Stimulated activated CD8-positive, alpha-beta memory T cell treated with anti-CD3 and anti-CD28 coated beads, Interleukin-4, amount 100 ng/mL, for 48 hours (primary cell): ENCODE measurements at places on chromosomes 7 and 10.

DNA sequence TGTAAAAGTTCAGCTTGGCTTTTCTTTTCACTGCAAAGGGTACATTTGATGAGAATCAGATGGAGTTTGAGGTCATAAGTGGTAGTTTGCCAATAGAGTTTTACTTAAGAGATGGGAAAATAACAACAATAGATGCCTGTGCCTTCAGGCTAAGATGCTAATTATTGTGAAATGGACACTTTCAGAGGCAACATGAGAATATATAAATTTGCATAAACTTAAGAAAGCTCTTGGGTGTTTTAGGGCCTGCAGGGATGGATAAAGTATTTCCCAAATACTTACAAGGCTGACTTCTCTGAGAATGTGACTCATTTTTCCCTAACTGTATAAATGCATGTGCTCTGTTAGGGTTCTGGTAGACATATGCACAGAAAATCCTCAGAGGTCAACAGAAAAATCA, 200.3 kb upstream of the SVIL start:
- DNase-seq = no peak

- no peak for DNase-seq
These were observed 73.4 kb downstream of the ALOX5 start for GRCh38 chr10:45447416-45447815.

GRCh38 chr7:17782216-17782549, 158.1 kb downstream of the SNX13 start:
- no peak for DNase-seq

DNA sequence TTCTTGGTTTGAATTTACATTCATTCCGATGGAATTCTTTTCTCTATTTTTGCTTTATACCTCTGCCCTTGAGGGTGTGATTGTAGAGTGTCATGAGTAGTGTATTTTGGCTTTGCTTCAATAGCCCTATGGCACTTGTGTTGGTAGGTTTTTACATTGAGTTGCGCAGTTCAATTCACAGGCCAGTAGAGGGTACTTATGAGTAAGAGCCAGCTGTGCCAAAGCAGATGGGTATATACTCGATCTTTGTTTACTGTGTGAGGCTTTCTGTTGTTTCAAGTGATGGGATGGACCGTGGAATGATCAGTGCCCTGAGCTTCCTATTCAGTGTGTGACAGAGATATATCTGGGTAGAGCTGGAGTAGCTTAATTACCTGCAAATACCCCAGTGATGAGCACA, 4.3 kb upstream of the AKR1C3 start:
- DNase-seq = no peak

- no peak for DNase-seq
These were observed 22.1 kb downstream of the CYP17A1 start for GRCh38 chr10:102814873-102815661.

DNA sequence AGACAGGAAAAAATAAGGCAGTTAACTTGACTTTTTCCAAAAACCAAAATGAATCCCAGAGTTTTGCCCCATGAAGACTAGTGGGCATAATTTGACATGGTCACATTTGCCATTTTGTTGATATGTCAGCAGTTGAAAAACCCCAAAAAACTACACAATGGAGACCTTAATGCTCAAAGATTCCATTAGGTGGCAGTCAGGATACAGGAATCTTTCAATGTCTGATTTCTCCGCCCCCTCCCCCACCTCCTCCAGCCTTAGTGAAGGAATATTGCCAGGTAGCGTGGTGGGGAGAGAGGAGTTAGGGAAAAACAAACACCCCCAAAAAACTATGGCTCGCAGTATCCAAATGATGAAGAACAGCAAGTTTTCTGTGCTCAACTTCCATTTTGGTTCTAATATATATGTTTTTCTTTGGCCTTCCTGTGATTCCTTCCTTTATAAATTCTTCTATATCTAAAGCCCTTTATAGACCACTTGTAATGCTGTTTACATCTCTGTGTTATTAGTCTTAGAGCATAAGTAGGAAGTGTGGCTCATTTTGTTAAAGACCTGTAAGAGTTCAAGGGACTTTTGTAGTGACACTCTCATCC, 6.7 kb upstream of the SMNDC1 start:
- DNase-seq = peak; percentile 57

DNA sequence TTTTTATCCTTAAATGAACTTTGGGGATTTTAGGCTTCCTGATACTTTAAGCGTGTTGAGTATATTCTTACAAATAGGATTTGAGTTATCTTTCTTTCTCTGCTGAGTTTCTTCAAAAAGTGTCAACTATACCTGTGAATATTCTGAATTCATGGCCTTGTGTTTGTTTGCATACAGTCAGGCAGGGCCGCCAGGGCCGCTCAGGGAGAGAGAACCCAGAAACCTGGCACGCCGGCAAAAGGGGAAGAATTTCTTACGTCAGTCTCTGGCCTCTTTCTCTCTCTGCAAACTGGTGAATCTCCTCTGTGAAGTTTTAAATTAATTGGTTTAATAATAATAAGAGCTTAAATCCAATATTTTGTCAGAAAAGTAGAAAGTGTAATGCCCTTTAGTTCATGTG, 29.3 kb upstream of the BNIP3 start:
- no peak for DNase-seq

- DNase-seq = peak; percentile 84
These were observed at the start of gene DENND10 for GRCh38 chr10:119103903-119104653. Gene DENND10 (plus strand): TSS chr10:119104113. CDS start chr10:119104143, 30 bp downstream.

GRCh38 chr7:90816511-90817142, 220.5 kb downstream of the CDK14 start:
- no peak for DNase-seq

- DNase-seq = no peak
These were observed 50.1 kb upstream of the HDAC9 start for GRCh38 chr7:18445483-18445882.

GRCh38 chr10:17175551-17175950, 25.9 kb downstream of the TRDMT1 start:
- no peak for DNase-seq

- DNase-seq = no peak
These were observed 201.1 kb downstream of the NSUN6 start for GRCh38 chr10:18450298-18450697.

DNA sequence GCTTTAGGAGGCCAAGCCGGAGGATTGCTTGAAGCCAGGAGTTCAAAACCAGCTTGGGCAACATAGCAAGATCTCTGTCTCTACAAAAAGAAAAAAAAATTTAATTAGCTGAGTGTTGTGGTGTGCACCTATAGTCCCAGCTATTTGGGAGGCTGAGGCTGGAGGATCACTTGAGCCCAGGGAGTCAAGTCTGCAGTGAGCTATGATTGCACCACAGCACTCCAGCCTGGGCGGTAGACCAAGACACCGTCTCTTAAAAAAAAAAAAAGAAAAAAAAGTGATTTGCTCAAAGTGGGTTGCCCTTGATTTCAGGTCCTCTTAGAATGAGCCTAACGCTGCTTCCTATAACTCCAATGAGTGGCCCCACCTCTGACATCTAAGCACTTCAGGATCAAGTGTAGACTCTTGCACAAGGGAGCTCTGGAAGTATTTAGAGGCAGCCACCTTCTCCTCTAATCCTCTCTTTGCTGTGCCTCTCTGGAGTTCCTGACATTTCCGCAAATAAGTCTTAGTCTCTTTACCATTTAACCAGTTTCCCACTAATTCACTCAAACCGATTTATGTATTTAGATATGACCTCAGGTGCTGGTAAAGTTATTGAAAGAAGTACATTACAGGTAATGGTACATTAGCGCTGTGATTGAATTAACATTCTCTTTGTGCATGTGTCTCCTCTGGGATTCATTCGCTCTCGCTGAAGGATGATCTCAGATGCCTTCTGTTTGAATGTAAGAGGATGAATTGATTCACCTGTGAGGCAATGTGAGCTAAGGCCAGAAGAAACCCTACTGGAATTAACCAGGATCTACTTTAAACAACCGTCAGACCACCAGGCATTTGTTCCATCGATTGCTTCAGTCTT, 60.8 kb upstream of the CELF2 start:
- DNase-seq = no peak

DNA sequence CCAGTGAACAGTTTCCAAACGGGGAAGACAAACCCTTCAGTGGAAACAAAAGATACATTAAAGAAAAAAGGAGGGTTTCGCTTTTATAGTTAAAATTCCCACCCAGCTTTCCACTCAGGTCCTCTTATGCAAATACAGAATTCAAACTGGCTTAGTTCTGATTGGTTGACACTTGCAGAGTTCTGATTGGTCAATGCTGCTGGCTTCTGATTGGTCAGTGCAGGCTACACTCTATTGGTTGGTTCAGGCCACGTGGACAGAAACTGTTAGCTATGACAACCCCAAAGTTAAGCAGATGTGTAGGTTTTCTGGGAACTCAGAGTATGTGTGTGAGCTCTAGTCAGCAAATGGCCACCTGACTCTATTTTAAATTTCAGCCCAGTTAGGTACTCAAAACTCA, 80.0 kb downstream of the FBXL13 start:
- DNase-seq = no peak

GRCh38 chr10:126111516-126111915, 215.2 kb downstream of the FANK1 start:
- no peak for DNase-seq

DNA sequence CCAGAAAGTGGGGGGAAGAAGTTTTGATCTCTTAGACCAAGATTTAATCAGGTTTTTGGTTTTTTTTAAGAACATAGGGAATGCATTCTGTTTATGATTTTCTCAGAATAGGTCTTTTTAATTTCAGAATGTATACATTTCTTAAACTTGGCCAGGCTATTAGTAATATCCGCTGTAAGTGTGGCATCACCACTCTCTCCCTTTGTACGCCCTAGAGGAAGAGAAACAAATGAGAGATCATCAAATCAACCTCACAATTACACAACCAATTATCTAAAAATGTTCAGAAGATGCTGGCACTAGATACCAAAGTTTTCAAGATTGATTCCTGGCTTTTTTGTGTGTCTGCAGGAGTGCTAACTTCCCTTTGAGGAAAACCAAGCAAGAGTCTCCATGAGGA, 70.0 kb downstream of the KLF6 start:
- DNase-seq = no peak

- DNase-seq = no peak
These were observed 3.5 kb downstream of the EPO start for GRCh38 chr7:100723732-100724275.

DNA sequence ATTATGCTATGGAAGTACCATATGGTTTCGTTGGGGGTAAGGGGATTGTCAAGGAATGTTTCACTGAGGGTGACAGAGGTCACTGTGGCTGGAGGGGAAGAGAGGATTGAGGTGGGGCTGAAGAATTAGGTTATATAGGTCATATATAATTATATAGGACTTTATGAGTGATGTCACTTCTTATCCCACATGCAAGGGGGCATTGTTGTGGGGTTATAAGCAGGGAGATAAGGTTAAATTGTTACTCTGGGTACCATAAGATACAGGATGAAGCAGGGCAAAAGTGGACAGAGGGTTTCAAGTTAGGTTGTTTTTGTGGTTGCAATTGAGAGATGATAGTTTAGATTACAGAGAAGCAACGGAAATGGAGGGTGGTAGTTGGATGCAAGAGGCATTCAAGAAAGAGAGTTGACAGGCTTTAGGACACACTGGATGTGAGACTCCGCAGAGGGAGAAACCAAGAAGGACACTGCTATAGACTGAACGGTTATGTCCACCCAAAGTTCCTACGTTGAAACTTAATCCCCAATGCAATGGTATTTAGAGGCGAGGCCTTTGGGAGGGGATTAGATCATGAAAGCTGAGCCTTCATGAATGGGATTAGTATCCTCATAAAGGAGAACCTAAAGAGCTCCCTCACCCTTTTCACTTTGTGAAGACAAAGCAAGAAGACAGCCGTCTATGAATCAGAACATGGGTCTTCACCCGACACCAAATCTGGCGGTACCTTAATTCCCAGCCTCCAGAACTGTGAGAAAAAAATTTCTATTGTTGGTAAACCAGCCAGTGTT, 7.0 kb upstream of the PRR15 start:
- DNase-seq = no peak

- no peak for DNase-seq
These were observed 63.9 kb upstream of the NANOS1 start for GRCh38 chr10:118965645-118966044.

DNA sequence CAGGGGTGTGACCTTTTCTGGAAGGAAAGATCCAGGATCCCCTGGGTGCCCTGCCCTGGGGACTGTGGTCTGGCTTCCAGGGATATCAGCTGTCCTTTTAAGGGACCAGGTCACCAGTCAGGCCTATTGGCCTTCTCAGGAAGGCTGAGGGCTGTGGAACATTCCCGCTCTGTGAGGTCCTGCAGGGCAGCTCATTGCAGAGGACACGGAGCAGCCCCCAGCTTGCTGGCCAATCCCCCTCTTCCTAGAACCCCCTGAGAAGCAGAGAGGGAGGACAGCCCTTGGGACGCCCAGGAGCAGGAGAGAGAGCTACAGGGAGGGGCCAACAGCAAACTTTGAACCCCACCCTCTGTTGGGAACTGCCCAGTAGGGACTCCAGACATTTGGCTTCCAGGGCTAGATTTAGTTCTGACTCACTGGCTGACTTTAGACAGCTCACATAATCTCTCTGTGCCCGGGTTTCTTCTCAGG, 67.9 kb upstream of the COL13A1 start:
- DNase-seq = no peak

DNA sequence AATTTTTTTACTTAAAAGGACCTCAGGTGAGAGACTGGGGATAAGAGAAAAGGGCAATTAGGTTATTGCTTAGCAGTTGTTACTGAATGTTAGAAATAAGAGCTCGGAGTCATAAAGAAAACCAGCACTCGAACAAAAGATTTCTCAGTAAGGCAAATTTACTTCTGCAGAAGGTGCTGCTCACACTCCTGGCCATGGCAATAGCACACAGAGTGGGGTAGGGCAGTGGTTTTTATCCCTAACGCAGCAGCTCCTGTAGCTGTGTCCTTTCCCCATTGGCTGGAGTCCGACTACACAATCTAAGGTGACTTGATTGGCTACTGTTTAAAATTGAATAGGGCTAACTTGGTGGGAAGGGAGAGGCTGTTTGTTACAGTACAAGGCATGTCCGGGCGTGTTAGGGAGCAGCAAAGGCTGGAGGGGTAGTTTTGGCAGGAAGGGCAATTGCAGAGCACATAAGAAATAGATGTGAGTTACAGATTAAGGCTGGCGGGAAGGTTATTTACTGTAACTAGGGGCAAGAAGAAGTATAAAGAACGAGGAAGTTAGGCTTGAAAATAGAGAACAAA, 112.1 kb downstream of the AKR1D1 start:
- no peak for DNase-seq

- DNase-seq = no peak
These were observed 4.6 kb downstream of the SLC13A4 start for GRCh38 chr7:135723411-135723810.

DNA sequence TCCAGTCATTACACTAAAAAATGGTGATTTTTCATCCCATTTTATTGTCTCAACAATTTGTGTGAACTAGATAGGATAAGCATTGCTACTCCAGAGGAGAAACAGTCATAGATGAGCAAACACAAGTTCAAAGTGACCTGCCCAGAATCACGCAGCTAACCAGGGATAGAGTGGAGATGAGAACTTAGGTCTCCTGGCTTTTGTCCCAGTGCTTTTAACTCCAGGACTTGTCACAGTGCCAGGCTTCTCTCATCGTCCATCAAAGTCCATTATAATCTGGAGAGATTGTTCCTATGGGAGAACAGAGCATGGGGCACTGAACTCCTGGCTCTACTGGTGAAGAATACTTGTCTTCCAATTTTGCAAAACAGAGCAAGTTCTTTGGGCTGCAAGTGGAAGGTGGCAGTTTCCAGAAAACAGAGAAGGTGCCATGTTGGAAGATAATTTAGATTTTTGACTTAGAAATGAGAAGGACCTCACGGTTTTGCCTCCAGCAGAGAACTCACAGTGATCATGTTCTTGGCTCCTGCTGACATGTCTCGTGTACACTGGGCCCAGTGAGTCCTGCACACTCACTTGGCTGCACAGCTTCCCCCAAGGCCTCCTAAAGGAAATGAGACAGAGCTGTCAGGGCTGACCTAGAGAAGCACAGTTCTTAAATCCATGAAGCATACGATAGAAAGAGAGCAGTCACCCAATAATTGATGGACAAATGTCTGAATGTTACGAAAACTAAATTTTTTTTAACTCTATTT, 322.9 kb upstream of the NRP1 start:
- DNase-seq = no peak
